ENCODE measurements at places on chromosomes 12 and 14. TPM values are rescaled to one million over a fixed set of nuclear protein-coding genes. Genes with fewer than 3 reads are reported as not detected.

DNA sequence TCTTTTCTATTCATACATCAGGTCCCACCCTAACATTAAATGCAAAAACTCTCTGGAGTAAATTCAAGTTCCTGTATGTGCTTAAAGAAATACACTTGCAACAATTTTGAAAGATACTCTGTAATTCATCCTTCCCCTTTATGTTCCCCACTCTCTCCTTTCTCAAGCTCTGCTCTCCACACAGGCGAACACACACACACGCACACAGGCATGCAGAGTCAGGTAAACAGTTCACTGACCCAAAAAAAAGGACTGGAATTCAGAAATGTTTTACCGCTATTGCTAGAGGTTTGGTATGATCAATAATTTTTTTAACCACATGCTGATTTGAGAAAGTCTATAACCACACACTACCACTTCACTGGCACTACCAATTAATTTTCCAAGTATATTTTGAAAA is 152.4 kb upstream of the TMCC3 start:
- H3K4me1 ChIP-seq = no peaks in the 10 kb centered on the region
- no peak overlapping the region for H3K4me3 ChIP-seq
- no peak overlapping the region for H3K27ac ChIP-seq
- DNase-seq = no peak

- no peaks in the 10 kb centered on the region for H3K4me1 ChIP-seq
- DNase-seq = no peak
- H3K27me3 ChIP-seq = no peaks in the 10 kb centered on the region
- H3K4me3 ChIP-seq = no peak overlapping the region
- H3K36me3 ChIP-seq = no peaks in the 10 kb centered on the region
Measured at GRCh38 chr12:54301428-54302048, 723 bp upstream of the NFE2 start.

- no peak overlapping the region for H3K4me3 ChIP-seq
- no peaks in the 10 kb centered on the region for H3K36me3 ChIP-seq
- no peak overlapping the region for H3K27ac ChIP-seq
- H3K27me3 ChIP-seq = no peaks in the 10 kb centered on the region
- no peak for DNase-seq
- H3K4me1 ChIP-seq = no peaks in the 10 kb centered on the region
Measured at GRCh38 chr14:25103271-25103670, 53.3 kb upstream of the STXBP6 start.

GRCh38 chr14:64792231-64792630 is 87.5 kb downstream of the SPTB start:
- no peaks in the 10 kb centered on the region for H3K36me3 ChIP-seq
- no peak for DNase-seq
- no peak overlapping the region for H3K4me3 ChIP-seq
- no peaks in the 10 kb centered on the region for H3K4me1 ChIP-seq
- H3K27ac ChIP-seq = no peak overlapping the region

- no peaks in the 10 kb centered on the region for H3K36me3 ChIP-seq
- no peak for DNase-seq
- H3K4me3 ChIP-seq = no peak overlapping the region
- H3K4me1 ChIP-seq = no peaks in the 10 kb centered on the region
- H3K27ac ChIP-seq = no peak overlapping the region
Measured at GRCh38 chr12:10617863-10618262, 4.5 kb upstream of the MAGOHB start.

GRCh38 chr12:129337413-129337812 is 484.1 kb downstream of the GLT1D1 start:
- no peaks in the 10 kb centered on the region for H3K27me3 ChIP-seq
- DNase-seq = no peak
- H3K27ac ChIP-seq = no peak overlapping the region

GRCh38 chr14:64942531-64943111 is at the start of gene GPX2:
Gene GPX2 (minus strand): TSS chr14:64942745. CDS start chr14:64942726, 19 bp downstream.
- H3K27me3 ChIP-seq = no peaks in the 10 kb centered on the region
- peak within 1 kb of the TSS; percentile 26 for H3K27ac ChIP-seq
- peak; percentile 93 for DNase-seq
- peak within 1 kb of the TSS; percentile 58 for H3K4me3 ChIP-seq
- no peaks in the 10 kb centered on the region for H3K36me3 ChIP-seq

DNA sequence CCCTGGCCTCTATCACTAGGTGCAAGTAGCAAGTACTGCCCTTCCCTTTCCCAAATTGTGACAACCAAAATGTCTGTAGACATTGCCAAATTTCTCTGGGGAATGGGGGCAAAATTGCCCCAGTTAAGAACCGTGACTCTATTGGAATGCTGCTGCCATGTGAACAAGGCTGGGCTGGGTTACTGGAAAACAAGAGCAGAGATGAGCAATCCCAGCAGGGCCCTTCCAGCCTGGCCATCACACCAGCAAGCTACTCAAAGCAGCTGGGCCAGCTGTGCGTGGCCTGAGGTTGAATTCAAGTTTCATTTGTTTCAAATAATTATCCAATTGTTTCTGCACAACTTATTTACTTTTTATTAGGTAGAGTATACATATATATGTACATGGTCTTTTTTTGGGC is 103.4 kb upstream of the PKP2 start:
- no peak for DNase-seq
- H3K4me3 ChIP-seq = no peak overlapping the region
- H3K27ac ChIP-seq = no peak overlapping the region
- H3K4me1 ChIP-seq = no peaks in the 10 kb centered on the region

- no peaks in the 10 kb centered on the region for H3K36me3 ChIP-seq
- H3K27ac ChIP-seq = no peak overlapping the region
- H3K27me3 ChIP-seq = no peaks in the 10 kb centered on the region
- no peak overlapping the region for H3K4me3 ChIP-seq
- H3K4me1 ChIP-seq = no peaks in the 10 kb centered on the region
Measured at GRCh38 chr12:32062881-32063280, 43.8 kb upstream of the BICD1 start.

GRCh38 chr14:106109337-106109736 is 583.0 kb downstream of the TMEM121 start:
- no peaks in the 10 kb centered on the region for H3K36me3 ChIP-seq
- H3K27ac ChIP-seq = no peak overlapping the region
- DNase-seq = no peak
- H3K4me1 ChIP-seq = no peaks in the 10 kb centered on the region
- no peak overlapping the region for H3K4me3 ChIP-seq

- H3K4me1 ChIP-seq = peaks cover 32% of the 10 kb centered on the region
- H3K27me3 ChIP-seq = no peaks in the 10 kb centered on the region
- H3K27ac ChIP-seq = peak overlapping the region; percentile 97
- no peaks in the 10 kb centered on the region for H3K36me3 ChIP-seq
Measured at GRCh38 chr12:111424793-111425251, 19.1 kb downstream of the SH2B3 start.

DNA sequence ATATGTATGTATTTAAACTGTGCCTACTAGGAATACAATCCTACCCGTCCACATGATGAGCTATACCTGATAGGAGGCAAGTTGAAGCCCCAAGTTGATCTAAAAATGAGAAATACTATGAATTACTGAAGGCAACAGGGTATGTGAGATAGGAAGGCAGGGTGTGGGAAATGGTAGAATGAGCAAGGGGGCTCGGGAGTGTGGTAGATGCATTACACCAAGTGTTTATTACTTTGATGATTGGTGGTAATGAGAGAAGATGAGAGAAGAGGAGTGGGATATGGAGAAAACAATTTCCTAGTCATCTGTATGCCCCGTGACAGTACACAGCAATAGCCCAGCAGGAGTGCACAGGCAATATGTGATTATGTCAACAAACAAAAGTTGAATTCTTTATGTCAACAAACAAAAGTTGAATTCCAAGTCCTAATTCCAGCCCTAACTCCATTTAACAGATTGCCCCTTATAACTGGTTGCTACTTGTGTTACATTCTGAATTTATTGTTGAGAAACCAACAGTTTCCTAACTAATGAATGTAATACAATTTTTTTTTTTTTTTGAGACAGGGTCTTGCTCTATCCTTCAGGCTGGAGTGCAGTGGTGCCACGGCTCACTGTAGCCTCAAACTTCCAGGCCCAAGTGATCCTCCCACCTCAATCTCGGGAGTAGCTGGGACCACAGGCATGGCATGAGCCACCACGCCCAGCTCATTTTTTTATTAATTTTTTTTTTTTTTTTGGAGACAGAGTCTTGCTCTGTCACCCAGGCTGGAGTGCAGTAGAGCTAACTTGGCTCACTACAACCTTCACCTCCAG is 2.5 kb downstream of the LPCAT3 start:
- H3K4me3 ChIP-seq = peak overlapping the region; percentile 81
- H3K27ac ChIP-seq = no peak overlapping the region
- H3K27me3 ChIP-seq = no peaks in the 10 kb centered on the region

- no peaks in the 10 kb centered on the region for H3K27me3 ChIP-seq
- H3K36me3 ChIP-seq = no peaks in the 10 kb centered on the region
- no peak for DNase-seq
- H3K4me3 ChIP-seq = no peak overlapping the region
- peak overlapping the region; percentile 40 for H3K27ac ChIP-seq
Measured at GRCh38 chr14:68771631-68772030, 21.2 kb downstream of the ZFP36L1 start.

DNA sequence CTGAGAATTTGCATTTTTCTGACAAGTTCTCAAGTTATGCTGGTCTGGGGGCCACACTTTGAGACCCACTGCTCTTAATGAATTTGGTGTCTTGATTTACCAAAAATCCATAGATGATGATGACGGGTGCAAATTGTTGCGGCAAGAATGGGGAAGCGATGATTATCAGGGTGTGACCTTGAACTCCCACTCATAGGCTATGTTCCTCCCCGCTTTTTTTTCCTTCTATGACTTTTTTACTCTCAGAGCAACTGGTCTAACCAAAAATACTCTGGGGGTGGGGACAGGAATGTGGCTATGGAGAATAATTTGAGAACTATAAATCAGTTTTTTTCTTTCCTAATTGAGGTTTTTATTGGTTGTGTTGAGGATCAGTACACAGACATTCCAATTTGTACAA is 83.6 kb downstream of the PPFIBP1 start:
- H3K36me3 ChIP-seq = no peaks in the 10 kb centered on the region
- no peak overlapping the region for H3K4me3 ChIP-seq
- H3K4me1 ChIP-seq = no peaks in the 10 kb centered on the region
- DNase-seq = no peak
- no peaks in the 10 kb centered on the region for H3K27me3 ChIP-seq

DNA sequence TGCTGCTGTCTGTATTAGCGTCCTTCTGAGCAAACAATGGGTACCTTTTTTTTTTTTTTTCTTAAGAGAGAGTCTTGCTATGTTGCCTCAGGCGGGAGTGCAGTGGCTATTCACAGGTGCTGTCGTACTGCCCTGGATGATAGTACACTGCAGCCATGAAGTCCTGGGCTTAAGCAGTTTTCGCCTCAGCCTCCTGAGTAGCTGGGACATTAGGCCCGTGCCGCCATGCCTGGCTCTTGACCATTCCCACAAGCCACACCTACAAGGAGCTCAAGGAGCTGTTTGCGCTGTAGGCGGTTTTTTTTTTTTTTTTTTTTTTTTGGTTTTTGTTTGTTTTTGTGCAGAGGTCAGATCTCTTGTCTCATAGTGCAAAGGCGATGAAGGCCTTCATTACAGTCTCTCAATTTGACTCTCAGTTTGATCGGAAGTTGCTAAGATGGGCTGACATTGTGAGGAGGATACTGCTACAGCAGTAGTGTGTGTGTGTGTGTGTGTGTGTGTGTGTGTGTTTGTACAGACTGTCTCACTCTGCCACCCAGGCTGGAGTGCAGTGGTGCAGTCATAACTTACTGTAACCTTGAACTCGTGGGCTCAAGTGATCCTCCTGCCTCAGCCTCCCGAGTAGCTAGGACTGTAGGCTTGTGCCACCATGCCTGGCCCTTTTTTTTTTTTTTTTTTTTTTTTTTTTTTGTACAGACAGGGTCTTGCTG is 34.2 kb downstream of the TRAF3 start:
- H3K27ac ChIP-seq = no peak overlapping the region
- H3K27me3 ChIP-seq = no peaks in the 10 kb centered on the region
- no peak overlapping the region for H3K4me3 ChIP-seq

DNA sequence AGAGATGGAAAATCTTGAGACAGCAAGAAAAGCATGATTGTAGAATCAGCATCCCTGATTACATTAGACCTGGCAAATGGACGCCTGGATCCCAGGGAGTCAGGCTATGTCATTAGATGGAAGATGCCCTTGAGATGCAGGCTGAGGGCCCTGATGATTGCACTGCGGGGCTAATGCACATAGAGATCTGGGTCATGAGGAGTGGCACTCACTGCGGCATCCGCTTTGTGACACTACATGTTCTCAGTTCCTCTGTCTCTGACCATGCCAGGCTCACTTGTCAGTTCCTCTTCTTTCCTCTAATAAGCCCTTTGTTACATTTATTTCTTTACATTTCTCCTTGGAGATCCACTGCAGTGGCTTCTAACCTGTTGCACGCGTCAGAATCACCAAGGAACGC is 70.1 kb upstream of the GPATCH2L start:
- no peak overlapping the region for H3K4me3 ChIP-seq
- no peaks in the 10 kb centered on the region for H3K36me3 ChIP-seq
- no peaks in the 10 kb centered on the region for H3K4me1 ChIP-seq
- no peak overlapping the region for H3K27ac ChIP-seq
- no peak for DNase-seq

DNA sequence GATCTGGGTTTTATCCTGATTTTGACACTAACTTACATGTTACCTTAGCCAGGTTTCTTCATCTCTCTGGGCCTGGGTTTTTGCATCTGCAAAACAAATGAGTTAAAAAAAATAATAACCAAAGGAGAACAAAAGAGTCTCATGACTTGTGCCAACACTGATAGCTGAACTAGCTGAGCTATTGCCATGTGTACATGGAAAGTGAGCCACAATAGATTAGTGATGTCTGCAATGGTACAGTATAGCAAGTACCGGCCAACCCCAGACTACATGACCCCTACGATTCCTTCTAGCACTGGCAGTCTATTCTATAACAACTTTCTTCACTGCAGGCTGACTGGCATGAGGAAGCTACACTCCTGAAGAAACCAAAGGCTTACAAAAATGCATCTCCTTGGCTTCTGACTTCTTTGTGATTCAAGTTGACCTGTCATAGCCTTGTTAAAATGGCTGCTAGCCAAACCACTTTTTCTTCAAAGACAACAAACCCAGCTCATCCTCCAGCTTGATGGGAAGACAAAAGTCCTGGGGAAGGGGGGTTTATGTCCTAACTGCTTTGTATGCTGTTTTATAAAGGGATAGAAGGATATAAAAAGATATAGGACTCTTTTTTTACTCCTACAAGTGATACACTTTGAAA is 123.7 kb downstream of the DAD1 start:
- no peaks in the 10 kb centered on the region for H3K27me3 ChIP-seq
- no peaks in the 10 kb centered on the region for H3K36me3 ChIP-seq
- H3K27ac ChIP-seq = no peak overlapping the region
- no peak for DNase-seq

- H3K36me3 ChIP-seq = no peaks in the 10 kb centered on the region
- no peak overlapping the region for H3K27ac ChIP-seq
- no peak for DNase-seq
- no peaks in the 10 kb centered on the region for H3K4me1 ChIP-seq
Measured at GRCh38 chr14:81449114-81449513, 49.0 kb upstream of the STON2 start.

- H3K27ac ChIP-seq = no peak overlapping the region
- no peaks in the 10 kb centered on the region for H3K4me1 ChIP-seq
- H3K27me3 ChIP-seq = no peaks in the 10 kb centered on the region
Measured at GRCh38 chr12:65565601-65566560, 258.4 kb upstream of the HMGA2 start.

- DNase-seq = no peak
- no peaks in the 10 kb centered on the region for H3K27me3 ChIP-seq
- H3K4me1 ChIP-seq = no peaks in the 10 kb centered on the region
- H3K4me3 ChIP-seq = no peak overlapping the region
Measured at GRCh38 chr12:119461636-119462214, 127.2 kb downstream of the CCDC60 start.

The PPP1R36 gene
- 0.40 TPM for total RNA-seq

The GOLGA5 gene
- 35.1 TPM for total RNA-seq

The PPFIA2 gene
- 0.12 TPM for total RNA-seq

The RBP5 gene
- total RNA-seq = 239 TPM

The SPX gene
- total RNA-seq = 0.35 TPM

The DNAI7 gene
- not detected for total RNA-seq

The PABPN1 gene
- 23.6 TPM for total RNA-seq

All from right lobe of liver (tissue), 6 donors.